ENCODE measurements at places on chromosomes 13 and 19.

DNA sequence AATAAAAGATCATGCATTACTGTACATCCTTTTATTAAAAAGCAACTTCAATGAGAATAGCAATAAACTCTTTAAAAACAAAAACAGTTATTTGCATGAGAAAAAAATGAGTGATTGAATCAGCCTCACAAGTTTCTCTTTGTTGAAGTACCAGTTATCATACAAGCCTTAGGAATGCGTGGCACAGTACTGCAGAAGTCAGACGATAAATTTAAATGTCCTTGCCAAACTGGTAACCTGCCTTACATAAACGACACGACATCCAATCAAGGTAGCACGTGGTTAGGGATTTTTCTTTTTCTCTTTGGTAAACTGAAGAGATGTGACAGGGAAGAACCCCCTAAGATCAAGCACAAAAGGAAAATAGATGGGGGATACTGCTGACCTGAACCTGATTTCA lies 251.0 kb downstream of the KLF12 start:
- no peak for DNase-seq

DNA sequence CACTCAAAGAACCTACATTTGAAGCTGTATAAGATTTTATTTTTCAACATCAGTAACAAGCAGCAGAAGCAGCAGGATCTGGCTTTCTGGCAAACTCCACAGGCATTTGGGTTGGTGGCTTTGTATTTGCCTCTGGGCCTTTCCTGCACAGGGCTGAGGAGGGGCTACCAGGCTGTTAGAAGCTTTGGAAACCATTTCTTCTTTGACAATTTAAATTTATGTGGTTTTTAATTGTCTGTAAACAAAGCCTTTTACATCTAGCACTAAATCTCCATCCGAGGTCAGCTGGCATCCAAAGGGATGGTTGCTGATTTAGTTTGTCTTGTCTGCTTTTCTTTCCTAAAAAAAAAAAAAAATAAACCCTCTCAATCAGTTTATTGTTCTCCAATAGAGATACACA lies 127.5 kb upstream of the OBI1 start:
- DNase-seq: no peak

DNA sequence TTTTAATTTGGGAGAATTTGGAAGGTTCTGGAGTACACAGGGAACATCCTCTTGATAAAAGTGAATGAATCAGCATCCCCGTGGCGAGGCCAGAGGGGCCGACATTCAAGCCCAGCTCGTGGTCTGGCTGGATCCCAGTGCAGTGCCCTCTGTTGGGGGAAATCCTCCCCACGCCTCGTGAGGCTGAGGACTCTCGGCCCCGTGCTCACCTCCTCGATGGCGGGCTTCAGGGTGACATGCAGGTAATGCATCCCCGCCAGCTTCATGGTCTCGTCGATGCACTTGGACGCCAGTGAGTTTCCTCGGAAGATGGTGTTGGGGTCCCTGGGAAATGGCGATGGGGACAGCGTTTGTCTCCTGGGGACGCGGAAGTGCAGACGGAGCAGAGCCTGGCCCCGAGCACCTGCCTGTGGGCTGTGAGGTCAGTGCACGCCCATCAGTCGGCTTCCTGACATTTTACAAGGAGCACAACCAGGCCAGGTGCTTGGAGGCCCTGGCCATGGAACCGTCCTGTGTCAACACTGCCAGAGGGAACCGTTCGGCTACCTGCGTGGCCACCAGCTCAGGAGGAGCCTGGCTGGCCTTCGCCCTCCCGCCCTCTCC lies 43.3 kb upstream of the C13orf46 start:
- DNase-seq: no peak

DNA sequence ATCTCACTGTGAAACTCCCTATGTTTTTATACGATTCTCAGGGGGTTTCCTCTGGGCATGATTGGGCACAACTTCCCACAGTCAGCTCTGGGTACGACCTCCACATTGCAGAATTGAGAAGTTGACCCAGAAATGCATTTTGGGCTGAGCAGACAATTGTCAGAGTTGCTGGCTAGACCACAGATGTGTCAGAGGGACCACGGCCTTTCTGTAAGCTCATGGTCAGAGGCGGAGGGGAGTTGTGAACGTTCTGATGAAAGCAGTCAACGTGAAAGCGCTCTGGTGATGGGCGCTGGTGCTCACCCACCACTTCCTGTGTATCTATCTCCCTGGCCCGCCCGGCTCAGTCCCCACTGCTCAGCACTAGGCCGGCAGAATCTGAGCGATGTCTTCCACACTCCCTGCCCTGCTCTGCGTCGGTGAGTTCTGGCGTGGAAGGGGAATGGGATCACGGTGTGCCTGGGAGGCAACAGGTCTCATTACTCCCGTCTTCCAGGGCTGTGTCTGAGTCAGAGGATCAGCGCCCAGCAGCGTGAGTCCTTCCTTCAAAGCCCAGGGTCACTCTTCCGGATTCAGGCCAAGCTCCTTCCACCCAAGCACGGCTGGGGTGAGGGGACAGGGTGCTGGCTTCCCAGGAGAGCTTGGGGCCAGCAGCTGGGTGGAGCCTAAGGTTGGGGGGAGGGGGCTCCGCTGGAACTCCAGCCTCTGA lies at the start of gene NCR1:
NCR1 (plus strand) TSS at position 346 of the 709 bp plus-strand sequence; CDS start at position 386, 40 bp downstream.
- DNase-seq: no peak

GRCh38 chr13:24184882-24185281 lies 24.4 kb downstream of the SPATA13 start:
- DNase-seq: no peak

DNA sequence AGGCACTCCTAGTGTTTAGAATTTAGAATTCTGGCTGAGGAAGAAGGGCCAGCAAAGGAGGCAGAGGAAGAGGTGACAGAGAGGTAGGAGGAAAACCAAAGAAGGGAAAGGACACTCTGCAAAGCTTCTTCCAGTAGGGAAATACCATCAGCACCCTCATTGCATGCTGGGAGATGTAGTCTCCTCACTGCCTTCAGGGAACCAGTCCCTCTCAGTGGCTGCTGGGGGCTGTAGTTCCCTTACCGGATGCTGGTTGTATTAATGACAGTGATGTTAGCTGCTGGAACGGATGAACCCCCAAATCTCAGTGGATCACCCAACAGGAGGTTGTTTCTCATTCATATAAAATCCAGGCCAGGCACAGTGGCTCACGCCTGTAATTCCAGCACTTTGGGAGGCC lies 10.1 kb downstream of the GRIN2D start:
- peak; percentile 77 for DNase-seq

- peak; percentile 85 for DNase-seq
Observed at GRCh38 chr19:38718747-38719543, 25.3 kb downstream of the CAPN12 start.

GRCh38 chr19:31531326-31531725 lies 182.1 kb upstream of the TSHZ3 start:
- DNase-seq: no peak

DNA sequence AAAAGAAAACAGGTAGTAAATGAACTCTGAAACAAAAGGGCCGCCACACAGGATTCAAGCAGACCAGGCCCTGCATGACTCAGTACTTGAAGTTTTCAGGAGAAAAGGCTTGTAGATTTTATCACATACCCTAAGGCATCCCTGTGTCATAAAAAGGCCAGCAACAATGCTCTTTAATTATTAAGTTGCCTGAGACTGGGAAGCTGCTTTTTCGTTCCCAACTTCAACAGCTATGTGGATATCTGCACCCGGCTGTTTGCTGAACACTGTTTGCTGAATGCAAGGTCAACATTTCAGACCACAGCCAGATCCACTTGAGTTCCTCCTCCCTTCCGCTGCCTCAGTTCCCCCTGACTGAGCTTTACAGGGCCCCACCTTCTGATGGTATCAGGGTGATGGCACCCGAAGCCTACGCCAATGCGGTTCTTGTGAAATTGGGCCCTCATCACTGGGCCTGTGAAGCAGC lies 6.1 kb upstream of the ECH1 start:
- no peak for DNase-seq

GRCh38 chr19:44777715-44778347 lies at the start of gene CBLC:
Gene CBLC (plus strand): TSS chr19:44777890. CDS start chr19:44777932, 42 bp downstream.
- peak; percentile 98 for DNase-seq

DNA sequence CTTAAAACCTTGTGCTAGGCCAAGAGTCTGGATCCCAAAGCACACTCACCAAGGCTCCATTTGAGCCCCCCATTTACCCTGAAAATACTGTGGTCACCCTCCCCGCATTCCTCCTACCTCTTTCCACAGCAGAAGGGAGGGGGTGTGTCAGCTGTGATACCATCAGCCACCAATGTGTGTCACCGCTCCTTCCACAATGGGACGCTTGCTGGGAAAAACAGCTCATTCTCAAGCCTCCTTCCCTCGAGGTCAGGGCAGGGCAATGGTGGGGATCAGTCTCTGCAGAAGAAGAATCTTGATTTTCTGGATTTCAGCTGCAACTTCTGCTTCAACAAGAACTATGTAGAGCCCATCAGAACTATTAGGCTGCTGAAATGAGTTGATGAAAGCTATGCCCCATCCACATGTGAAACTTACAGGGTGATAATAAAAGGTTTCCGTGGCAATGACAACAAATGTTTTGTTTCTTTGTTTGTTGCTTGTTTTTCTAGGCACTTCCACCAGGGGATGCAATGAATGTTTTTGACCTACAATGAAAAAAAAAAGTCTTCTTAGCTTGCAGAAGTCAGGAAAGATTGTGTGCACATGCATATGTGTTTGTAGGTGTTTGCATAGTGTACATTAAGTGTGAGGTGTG lies 26.4 kb upstream of the ZNF507 start:
- DNase-seq: peak; percentile 46

DNA sequence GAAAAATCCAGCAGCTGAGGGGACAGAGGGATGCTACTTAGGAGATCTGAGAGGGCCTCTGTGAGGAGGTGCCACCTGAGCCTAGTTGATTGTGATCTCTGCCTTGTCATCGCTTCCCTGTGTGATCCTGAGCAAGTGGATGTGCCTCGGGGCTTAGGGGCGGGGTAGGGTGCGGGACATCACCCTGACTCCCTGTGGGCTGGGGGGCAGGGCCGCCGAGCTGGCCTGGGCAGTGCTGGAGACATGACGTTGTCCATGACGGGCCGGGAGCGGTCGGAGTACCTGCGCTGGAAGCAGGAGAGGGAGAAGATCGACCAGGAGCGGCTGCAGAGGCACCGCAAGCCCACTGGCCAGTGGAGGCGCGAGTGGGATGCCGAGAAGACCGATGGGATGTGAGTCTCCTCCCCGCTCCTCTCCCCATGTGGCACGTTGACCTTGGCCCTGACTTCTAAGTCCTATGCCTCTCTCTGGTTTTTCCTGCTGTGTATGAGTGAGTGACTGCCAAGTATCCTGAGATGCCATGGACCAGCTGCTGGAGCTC lies 8.2 kb upstream of the INAFM1 start:
- no peak for DNase-seq

All from HT-29 (cell line).